ENCODE measurements at places on chromosomes 6 and 20. TPM values are rescaled to one million over a fixed set of nuclear protein-coding genes. Genes with fewer than 3 reads are reported as not detected.

BLCAP gene
- 126 TPM for total RNA-seq

SLC44A4 gene
- 6.2 TPM for total RNA-seq

SMPDL3A gene
- 98.0 TPM for total RNA-seq

CALHM6 gene
- total RNA-seq = 0.76 TPM

SCAF8 gene
- total RNA-seq = 39.9 TPM

GJA1 gene
- 329 TPM for total RNA-seq

PPP1R16B gene
- total RNA-seq = 2.0 TPM

SLC35B3 gene
- 8.1 TPM for total RNA-seq

RHAG gene
- not detected for total RNA-seq

NTSR1 gene
- 0.16 TPM for total RNA-seq

CLPSL1 gene
- not detected for total RNA-seq

XKR7 gene
- not detected for total RNA-seq

RFX6 gene
- total RNA-seq = not detected

PARD6B gene
- total RNA-seq = 9.1 TPM

SLC32A1 gene
- total RNA-seq = not detected

SLC35D3 gene
- not detected for total RNA-seq

WFDC12 gene
- total RNA-seq = 2.3 TPM
